ENCODE measurements at places on chromosomes 2 and 18. TPM values are rescaled to one million over a fixed set of nuclear protein-coding genes. Genes with fewer than 3 reads are reported as not detected.

The TUBB8B gene
- total RNA-seq = not detected

The SNTG2 gene
- total RNA-seq = not detected

The CKAP2L gene
- not detected for total RNA-seq

The ITPRIPL1 gene
- 31.8 TPM for total RNA-seq

The RAB6C gene
- not detected for total RNA-seq

The SCG2 gene
- not detected for total RNA-seq

The PKDCC gene
- total RNA-seq = not detected

The ANKRD30B gene
- total RNA-seq = not detected

The GALNT1 gene
- total RNA-seq = 20.9 TPM

The DAPL1 gene
- not detected for total RNA-seq

The ENOSF1 gene
- 86.5 TPM for total RNA-seq

The MYO5B gene
- total RNA-seq = not detected

The SGPP2 gene
- 1.4 TPM for total RNA-seq

The KIAA2012 gene
- not detected for total RNA-seq

The GPBAR1 gene
- total RNA-seq = 12.9 TPM

The MEP1B gene
- total RNA-seq = not detected

The TMEM163 gene
- not detected for total RNA-seq

The PSMA8 gene
- 0.56 TPM for total RNA-seq

The EML6 gene
- 0.40 TPM for total RNA-seq

The CHRND gene
- not detected for total RNA-seq

The SIX3 gene
- not detected for total RNA-seq

The HMSD gene
- total RNA-seq = not detected

The CCDC141 gene
- 39.2 TPM for total RNA-seq

The OR6B2 gene
- not detected for total RNA-seq

The TMEM214 gene
- total RNA-seq = 36.7 TPM

The LYG2 gene
- total RNA-seq = not detected

All from naive thymus-derived CD4-positive, alpha-beta T cell (primary cell).